ENCODE measurements at places on chromosomes 7 and 10.

- no peak overlapping the region for H3K4me3 ChIP-seq
- H3K36me3 ChIP-seq = no peaks in the 10 kb centered on the region
- peaks cover 12% of the 10 kb centered on the region for H3K27me3 ChIP-seq
- no peak for DNase-seq
- H3K4me1 ChIP-seq = peaks cover 2% of the 10 kb centered on the region
These were observed 136.8 kb downstream of the MDFIC start for GRCh38 chr7:115058726-115059125.

GRCh38 chr7:1530946-1531262, 402 bp downstream of the MAFK start:
- H3K27me3 ChIP-seq = peaks cover 3% of the 10 kb centered on the region
- H3K36me3 ChIP-seq = no peaks in the 10 kb centered on the region
- no peak overlapping the region for H3K27ac ChIP-seq
- peaks cover 21% of the 10 kb centered on the region for H3K4me1 ChIP-seq
- DNase-seq = no peak

DNA sequence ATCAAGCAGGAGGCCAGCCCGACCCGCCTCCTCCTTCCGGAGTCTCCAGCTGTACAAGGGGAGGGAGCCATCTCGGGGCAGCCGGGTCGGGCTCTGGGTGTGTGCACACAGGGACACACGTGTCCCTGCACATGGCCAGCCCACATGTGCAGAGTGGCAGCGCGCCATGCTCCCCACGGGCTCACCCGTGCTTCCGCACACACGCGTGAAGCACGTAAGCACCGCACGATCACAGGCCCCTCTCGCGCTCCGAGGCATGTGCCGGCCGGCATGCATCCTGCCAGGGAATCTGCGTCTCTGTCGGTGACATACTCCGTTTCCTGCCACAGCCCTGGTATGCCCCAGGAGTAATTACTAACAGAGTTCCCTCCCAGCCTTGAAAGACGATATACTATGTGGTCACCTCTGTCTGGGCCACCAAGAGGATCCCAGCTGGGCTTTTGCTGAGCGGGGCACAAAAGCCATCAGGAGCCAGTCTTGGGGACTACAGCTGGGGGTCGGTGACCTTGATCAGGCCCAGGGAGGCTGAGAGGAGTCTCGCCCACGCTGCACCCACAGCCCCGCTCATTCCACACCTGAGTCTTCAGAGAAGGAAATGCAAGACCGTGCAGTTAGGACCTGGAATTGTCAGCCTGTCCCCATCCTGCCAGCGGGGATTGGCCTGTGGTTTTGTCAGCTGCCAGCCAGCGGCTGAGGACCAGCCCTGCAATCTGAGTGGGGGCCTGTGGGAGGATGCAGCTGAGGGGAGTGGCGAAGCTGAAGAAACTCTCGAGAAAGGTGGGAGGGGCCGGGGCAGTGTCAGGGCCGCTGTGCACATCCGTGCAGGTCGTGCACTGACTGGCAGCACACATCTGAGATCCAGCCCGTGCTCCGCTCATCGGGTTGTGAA, 11.0 kb upstream of the LFNG start:
- peak overlapping the region; percentile 45 for H3K4me3 ChIP-seq
- DNase-seq = peak; percentile 63
- no peaks in the 10 kb centered on the region for H3K27me3 ChIP-seq
- H3K4me1 ChIP-seq = peaks cover 27% of the 10 kb centered on the region

DNA sequence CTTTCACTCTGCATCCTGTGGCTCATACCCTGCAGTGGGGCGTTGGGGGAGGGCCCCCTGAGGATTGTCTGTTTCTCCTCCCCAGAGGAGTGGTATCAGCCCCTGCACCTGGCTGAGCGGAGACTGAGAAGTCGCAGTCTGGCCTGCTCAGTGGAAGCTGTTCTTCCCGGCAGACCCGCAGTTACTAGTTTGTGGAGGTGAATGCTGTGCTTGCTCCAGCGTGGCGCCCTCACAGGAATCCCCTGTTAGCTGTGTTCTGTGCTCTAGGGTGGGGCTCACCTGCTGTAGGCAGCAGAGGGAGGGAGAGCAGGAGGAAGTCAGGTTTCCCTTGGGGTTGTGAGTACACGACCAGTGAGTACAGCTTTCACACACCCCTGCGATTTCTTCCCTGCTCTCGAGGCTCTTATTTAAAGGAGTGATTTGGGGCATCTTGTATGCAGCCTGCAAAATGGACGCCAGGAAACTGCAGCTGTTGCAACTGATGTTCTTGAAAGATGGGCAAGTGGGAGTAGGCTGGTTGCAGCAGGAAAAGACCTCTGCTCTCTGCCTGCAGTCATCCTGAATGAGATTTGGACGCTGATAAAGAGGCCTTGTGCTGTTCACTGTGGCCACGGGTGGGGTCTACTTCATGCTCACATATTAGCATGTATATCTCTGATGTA, 66.4 kb downstream of the HK1 start:
- DNase-seq = peak; percentile 34
- H3K4me3 ChIP-seq = peak overlapping the region; percentile 4
- H3K4me1 ChIP-seq = peaks cover 72% of the 10 kb centered on the region

DNA sequence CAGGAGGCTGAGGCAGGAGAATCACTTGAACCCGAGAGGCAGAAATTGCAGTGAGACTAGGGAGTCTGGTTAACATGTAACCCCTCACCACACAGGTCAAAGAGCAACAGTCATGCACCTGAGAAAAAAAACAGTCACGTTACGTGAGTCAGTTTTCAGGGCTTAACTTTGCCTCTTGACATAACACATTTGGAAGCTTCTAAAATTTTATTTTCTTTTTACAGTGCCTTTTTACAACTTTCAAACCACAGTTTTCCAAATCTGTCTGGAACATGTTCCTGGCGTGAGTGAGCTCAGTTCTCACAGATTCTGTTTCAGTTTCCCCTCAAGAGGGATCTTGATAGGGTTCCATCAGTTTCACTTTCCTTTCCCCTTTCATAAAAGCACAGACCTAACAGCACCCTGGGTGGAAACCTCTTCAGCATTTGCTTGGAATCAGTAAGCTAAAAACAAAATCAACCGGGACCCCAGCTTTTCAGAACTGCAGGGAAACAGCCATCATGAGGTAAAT, 4.4 kb downstream of the IFIT3 start:
- H3K36me3 ChIP-seq = peaks cover 8% of the 10 kb centered on the region
- peaks cover 42% of the 10 kb centered on the region for H3K27me3 ChIP-seq
- DNase-seq = peak; percentile 30

DNA sequence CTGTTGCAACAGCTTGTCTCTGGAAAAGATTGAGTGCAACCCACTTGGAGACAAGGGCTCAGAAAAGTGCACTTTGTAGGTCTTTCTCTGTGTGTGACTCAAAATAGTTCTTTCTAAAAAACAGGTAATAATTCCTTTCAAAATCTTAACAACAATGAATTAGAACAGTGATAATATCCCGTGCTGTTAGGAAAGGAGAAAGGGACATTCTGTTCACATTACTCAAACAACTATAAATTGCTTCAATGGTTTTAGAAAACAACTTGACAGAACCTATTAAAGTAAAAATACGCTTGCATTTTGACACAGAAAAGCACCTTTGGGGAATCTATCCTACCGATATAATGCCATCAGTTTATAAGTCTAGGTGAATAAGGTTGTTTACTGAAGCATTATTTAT, 468.1 kb upstream of the DPP6 start:
- no peaks in the 10 kb centered on the region for H3K36me3 ChIP-seq
- no peak overlapping the region for H3K27ac ChIP-seq
- no peak for DNase-seq
- no peaks in the 10 kb centered on the region for H3K4me1 ChIP-seq
- no peaks in the 10 kb centered on the region for H3K27me3 ChIP-seq
- no peak overlapping the region for H3K4me3 ChIP-seq

- H3K36me3 ChIP-seq = no peaks in the 10 kb centered on the region
- no peak for DNase-seq
- no peak overlapping the region for H3K27ac ChIP-seq
- H3K4me1 ChIP-seq = peaks cover 1% of the 10 kb centered on the region
- H3K27me3 ChIP-seq = peaks cover 13% of the 10 kb centered on the region
These were observed 19.8 kb upstream of the COL1A2 start for GRCh38 chr7:94374721-94375566.

- H3K27me3 ChIP-seq = no peaks in the 10 kb centered on the region
- H3K27ac ChIP-seq = no peak overlapping the region
These were observed 53.0 kb upstream of the DRGX start for GRCh38 chr10:49448924-49449323.

DNA sequence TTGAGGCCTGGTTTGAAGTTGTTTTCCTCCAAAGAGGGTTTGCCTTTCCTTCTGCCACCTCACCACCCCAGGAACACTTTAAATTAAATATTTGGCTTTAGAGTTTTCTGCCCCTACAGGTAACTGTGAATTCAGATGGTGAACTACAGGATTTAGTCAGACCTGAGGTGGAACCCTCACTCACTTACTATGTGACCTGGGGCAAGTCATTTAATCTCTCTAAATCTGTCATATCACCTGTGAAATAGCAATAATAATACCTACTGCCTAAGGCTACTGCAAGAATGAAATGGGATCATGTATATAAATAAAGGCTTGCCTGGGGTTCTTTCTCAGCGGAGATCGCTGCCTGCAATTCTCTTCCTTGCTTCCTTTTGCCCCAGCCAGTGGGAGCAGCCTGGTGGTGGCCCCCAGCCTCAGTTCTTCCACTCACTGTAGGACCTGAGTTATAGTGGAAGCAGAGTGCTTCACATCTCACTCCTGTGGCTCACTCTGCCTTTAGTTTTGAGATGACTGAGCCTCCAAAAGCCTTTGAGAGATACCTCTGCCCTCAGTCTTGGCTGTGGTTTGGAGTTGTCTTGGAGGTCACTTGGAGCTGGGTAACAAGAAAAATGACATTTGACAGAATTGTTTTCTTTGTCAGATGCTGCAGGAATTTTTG, 6.1 kb upstream of the ANKRD2 start:
- H3K27me3 ChIP-seq = no peaks in the 10 kb centered on the region
- no peaks in the 10 kb centered on the region for H3K36me3 ChIP-seq
- H3K4me3 ChIP-seq = no peak overlapping the region
- DNase-seq = no peak
- H3K4me1 ChIP-seq = peaks cover 1% of the 10 kb centered on the region

DNA sequence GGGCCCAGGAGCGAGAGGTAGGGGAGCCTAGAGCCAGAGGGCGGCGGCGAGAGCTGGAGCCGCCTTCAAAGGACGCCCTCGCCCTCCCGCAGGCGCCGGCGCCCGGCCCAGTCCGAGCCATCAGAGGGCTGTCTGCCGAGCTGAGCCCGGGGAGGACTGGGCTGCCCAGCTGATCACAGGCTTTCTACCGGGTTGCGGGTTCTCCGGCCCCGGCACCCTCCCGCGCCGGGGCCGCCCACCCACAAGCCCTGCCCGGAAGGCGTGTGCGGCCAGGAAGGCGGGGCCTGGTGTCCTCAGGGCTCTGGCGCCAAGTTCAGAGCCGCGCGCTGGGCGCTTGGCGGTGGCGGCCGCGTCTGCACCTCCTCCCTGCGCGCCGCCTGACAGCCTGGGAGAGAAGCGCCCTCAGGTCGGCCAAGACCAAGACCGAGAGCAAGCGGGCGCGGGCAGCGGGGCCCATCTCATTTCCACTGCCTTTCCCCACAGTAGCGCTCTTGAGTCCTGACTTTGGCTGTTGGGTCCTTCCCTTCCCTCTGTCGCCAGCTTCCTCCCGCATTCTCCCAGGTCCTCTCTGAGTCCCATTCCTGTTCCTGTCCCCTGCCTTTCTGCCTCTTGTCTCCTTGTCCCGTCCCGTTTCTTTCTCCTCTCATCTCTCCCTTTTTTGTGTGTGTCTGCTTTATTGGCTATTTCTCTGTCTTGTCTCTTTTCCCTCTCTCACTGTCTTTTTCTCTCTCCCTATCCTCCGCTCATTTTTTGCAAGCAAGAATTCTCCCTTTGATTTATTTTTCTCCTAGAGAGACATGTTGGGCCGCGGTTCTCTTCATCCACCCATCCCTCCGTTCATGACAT, 60.6 kb upstream of the MSMB start:
- no peak overlapping the region for H3K27ac ChIP-seq
- H3K4me3 ChIP-seq = peak overlapping the region; percentile 80
- no peaks in the 10 kb centered on the region for H3K36me3 ChIP-seq
- DNase-seq = peak; percentile 55
- peaks cover 15% of the 10 kb centered on the region for H3K4me1 ChIP-seq

- no peak for DNase-seq
- H3K27ac ChIP-seq = no peak overlapping the region
- no peaks in the 10 kb centered on the region for H3K4me1 ChIP-seq
These were observed 372.5 kb upstream of the MKI67 start for GRCh38 chr10:128498746-128499145.

GRCh38 chr10:59033622-59034021, 142.8 kb upstream of the PHYHIPL start:
- no peaks in the 10 kb centered on the region for H3K4me1 ChIP-seq
- H3K27ac ChIP-seq = no peak overlapping the region
- no peaks in the 10 kb centered on the region for H3K36me3 ChIP-seq
- H3K27me3 ChIP-seq = no peaks in the 10 kb centered on the region
- no peak for DNase-seq
- no peak overlapping the region for H3K4me3 ChIP-seq

- no peak overlapping the region for H3K4me3 ChIP-seq
- peaks cover 28% of the 10 kb centered on the region for H3K36me3 ChIP-seq
- no peak overlapping the region for H3K27ac ChIP-seq
- peaks cover 10% of the 10 kb centered on the region for H3K4me1 ChIP-seq
- H3K27me3 ChIP-seq = no peaks in the 10 kb centered on the region
These were observed 9.6 kb downstream of the TRIM56 start for GRCh38 chr7:101094791-101095375.

- no peak overlapping the region for H3K27ac ChIP-seq
- H3K36me3 ChIP-seq = no peaks in the 10 kb centered on the region
- peaks cover 7% of the 10 kb centered on the region for H3K4me1 ChIP-seq
- no peaks in the 10 kb centered on the region for H3K27me3 ChIP-seq
- no peak overlapping the region for H3K4me3 ChIP-seq
These were observed 31.6 kb downstream of the IL15RA start for GRCh38 chr10:5945561-5946418.

DNA sequence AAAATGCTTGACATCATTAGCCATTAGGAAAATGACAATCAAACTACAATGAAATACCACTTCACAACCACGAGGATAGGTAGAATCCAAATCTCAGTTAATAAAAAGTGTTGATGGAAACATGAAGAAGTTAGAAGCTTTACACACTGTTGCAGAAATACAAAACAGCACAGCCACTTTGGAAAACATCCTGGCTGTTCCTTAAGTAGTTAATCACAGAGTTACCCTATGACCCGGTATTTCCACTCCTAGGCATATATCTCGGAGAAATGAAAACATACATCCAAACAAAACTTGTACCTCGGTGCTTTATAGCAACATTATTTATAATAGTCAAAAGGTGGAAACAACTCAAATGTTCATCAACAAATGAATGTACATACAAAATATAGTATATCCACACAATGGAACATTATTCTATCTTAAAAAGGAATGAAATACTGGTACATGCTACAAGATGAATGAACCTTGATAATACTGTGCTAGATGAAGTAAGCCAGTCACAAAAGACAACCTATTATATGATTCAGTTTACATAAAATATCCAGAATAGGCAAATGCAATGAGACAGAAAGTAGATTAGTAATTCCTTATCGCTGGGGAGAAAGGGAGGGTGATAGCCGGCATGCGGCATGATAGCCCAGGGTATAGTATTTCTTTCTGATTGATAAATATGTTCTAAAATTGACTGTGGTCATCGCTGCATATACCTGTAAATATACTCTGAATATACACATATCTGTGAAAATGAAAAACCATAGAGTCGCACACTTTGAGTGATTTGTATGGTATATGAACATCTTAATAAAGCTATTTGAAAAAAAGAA, 1.9 kb downstream of the VWDE start:
- H3K27me3 ChIP-seq = peaks cover 22% of the 10 kb centered on the region
- H3K4me1 ChIP-seq = peaks cover 19% of the 10 kb centered on the region
- H3K4me3 ChIP-seq = peak overlapping the region; percentile 56
- DNase-seq = no peak
